ENCODE measurements at places on chromosomes 6 and 20.

- no peak for DNase-seq
Observed at GRCh38 chr6:25934735-25935313, 4.3 kb upstream of the SLC17A2 start.

GRCh38 chr6:62390401-62390800 is 104.4 kb upstream of the KHDRBS2 start:
- DNase-seq = no peak

GRCh38 chr20:48695255-48695654 is 132.5 kb downstream of the PREX1 start:
- DNase-seq = no peak

DNA sequence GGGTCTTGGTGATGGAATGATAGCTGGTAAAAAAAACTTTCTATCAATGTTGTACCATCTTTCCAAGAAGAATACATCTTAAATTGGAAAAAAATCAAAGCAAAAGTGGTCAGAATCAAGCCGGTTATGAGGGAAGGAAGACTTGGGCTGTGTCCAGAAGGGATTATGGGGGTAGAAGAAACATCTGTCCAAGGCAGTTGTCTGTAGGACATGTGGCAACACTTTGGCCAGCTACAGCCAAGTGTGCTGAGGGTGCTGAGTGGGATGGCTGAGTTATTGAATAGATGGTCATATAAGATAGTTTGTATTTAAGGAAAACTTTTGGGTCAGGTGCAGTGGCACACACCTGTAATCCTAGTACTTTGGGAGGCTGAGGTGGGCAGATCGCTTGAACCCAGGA is 38.4 kb downstream of the INSM1 start:
- no peak for DNase-seq

DNA sequence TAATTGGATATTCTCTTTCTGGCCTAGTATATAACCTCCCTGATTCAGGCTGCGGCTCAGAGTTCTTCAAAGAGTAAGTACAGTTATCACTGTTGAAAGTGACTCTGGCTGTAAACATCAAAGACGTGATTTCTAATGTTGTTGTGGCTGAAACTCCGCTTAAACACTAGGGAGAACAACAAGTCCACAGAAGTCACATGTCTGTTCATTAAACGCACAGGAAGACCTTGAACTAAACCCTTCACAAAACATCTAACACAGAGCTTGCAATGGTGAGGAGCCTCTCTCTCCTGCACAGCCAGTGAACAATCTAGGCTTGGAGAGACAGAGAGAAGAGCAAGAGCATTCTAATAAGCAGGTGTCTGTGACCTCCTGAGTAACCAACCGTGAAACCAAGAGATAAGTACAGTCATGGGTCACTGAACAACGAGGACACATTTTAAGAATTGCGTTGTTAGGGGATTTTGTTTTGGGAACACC is 249.3 kb downstream of the PRKN start:
- DNase-seq = no peak

DNA sequence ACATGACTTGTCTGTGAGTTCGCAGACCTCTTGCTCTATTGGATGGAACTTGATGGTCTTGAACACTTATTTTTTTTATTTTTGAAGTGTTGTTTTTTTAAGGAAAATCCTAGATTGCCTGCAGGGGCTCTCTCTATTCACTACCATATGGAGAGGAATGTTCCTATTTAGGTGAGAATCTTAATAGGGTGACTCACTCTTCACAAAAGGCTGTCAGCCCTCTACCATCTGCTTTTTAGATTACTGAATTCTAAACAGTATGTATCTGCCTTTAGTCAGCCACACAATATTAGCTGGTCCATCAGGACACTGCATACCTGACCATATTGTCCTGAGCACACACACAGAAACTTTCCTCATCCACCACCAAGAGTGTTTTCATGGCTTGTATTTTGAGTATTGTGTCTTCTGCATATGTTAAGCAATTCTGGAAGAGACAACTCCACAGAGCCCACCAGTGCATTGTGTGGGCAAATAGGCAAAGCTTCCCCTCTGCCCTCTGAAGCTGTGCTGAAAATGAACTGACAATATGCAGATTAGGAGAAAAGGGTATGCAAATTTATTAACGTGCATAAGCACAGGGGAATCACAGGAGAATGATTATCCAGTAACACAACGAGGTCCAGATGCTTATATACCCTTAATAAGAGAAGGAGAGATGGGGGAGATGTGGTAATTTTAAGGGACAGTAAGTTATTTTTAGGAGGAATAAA is 6.6 kb upstream of the BTBD9 start:
- DNase-seq = no peak

- no peak for DNase-seq
Observed at GRCh38 chr20:1600736-1601135, 19.1 kb downstream of the SIRPB1 start.

- DNase-seq = no peak
Observed at GRCh38 chr6:119037941-119038623, 40.4 kb downstream of the FAM184A start.

- DNase-seq = no peak
Observed at GRCh38 chr20:39311851-39312506, 349.8 kb downstream of the DHX35 start.

DNA sequence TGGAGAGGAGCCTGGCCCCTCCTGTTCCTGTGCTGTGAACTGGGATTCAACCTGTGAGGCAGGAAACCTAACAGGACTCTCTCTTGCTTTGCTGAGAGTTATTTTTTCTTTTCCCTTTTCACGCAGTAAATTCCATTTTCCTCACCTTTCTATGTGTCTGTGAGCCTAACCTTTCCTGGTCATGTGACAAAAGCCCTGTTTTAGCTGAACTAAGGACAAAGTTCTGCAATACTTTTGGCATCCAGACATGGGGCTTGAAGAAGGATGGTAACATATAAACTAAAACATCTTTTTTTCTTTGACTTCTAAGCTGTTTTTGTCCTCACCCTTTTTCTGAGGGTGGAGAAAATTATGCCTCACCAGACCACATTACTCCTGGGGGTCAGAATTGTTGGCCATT is 368.5 kb downstream of the HTR1B start:
- DNase-seq = no peak

GRCh38 chr6:148179786-148180185 is 162.9 kb upstream of the SASH1 start:
- no peak for DNase-seq

- DNase-seq = no peak
Observed at GRCh38 chr6:2129182-2129621, 116.2 kb downstream of the GMDS start.

DNA sequence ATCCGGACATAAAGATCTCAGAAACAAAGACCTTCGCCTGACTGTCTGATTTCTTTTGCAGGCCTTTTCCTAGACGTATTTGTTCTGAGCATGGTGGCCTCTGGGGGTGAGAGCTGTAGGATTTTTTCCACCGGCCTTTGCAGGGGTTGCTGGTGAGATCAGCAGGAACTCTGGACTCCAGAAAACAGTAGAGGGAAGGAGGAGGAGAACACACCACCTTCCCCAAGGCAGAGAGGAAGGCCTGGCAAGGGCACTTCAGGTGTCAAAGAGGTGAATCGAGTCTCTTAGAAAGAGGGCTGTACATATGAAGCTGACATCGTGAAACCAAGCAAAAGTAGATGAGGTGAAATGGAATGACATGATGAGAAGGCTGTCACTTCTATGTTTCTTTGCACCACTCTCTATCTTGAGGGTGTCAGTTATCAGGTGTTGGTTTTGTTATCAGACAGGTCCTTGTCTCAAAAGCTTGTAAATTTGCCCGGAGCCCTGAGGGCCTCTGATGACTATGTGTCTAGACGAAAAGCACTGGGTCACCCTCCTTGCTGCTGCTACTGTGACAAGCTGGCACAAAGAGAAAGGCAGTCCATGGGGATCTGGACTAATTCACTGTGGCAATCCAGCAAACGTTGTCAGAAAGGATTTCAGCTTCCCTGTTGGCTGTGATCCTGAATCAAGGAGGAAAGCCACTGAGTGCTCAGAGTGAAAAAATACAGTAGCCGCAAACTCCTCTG is 91.3 kb upstream of the MAP3K7 start:
- no peak for DNase-seq

DNA sequence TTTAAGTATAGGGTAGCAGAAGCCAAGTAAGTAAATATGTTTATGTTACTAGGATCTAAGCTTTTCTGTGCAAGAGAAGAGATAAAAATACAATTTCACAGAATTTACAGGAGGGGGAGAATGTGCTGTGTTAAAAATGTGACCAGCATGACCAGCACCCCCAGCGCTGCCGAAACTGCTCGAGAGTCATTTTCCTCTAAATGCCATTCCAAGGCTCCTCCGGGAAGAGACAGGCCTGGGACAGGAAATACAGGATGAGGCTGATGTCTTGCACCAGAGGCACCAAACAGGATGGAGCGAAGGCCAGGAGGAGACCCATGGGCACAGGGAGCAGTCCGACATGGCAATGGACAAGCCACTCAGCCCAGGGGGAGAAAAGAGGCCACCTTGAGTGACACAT is 21.1 kb downstream of the TAF4 start:
- no peak for DNase-seq

GRCh38 chr20:38435555-38435939 is 419 bp upstream of the SNHG17 start:
- DNase-seq = no peak

- DNase-seq = no peak
Observed at GRCh38 chr20:32886652-32887051, 27.9 kb downstream of the EFCAB8 start.

GRCh38 chr6:19571176-19571575 is 266.0 kb upstream of the ID4 start:
- DNase-seq = no peak

GRCh38 chr6:133894369-133894768 is 5.5 kb downstream of the TCF21 start:
- DNase-seq = no peak

DNA sequence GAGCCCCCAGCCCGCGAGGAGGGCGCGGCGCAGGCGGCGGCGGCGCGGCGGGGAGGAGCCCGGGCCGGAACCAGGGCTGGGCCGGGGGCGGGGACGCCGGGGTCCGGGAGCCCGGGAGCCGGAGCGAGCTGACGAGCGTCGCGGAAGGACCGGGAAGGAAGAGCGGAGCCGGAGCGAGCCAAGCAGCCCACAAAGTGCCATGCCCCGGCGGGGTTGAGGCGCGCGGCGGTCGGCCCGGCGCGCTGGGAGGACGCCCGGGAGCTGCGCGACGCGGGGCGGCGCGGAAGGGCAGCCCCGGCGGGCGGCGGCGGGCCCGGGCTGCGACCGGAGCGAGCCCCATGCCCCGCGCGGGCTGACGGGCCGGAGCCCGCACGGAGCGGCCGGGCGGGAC is 289 bp downstream of the FOXP4 start:
- peak; percentile 54 for DNase-seq

- DNase-seq = no peak
Observed at GRCh38 chr6:18493382-18493891, 106.3 kb downstream of the RNF144B start.

DNA sequence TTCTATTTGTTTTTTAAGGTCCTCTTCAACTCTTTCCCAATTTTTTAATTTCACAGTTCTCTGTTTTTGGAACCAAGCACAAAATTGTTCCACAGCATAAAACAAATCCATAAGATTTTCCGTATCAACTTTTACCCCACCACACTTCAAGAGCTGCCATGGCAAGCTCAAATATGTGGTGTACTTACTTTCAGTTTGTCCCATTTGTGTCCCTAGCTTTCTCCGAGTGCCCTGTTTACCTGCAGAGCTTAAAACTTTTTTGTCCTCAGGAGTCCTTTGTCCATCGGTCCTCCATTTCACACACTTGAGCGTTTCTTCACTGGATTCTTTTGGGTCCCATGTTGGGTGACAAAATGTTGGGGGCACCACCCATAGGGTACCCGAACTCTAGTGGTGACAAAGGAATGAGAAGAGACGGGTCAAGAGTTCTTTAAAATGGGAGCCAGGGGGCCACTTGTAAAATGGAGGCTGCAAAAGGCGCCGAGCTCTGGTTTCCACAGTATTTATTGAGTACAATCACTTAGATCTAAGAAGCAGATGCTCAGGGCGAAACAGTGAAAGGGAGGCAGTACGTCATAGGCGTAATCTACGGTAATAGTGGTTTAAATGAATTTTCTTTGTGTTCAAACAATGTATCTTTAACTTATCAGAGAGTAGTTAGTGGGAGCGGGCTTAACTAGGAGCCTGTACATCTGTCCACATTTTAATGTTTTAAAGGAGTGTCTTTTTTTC is 39.8 kb upstream of the SERINC1 start:
- DNase-seq = no peak

GRCh38 chr6:112223070-112223861 is 31.1 kb downstream of the LAMA4 start:
- peak; percentile 63 for DNase-seq

GRCh38 chr6:20252311-20252710 is 40.0 kb upstream of the MBOAT1 start:
- no peak for DNase-seq

GRCh38 chr20:19969507-19970255 is 47.5 kb upstream of the NAA20 start:
- no peak for DNase-seq

GRCh38 chr6:51885957-51886356 is 201.5 kb downstream of the PKHD1 start:
- no peak for DNase-seq

- DNase-seq = no peak
Observed at GRCh38 chr6:167952512-167952859, 45.0 kb upstream of the KIF25 start.

DNA sequence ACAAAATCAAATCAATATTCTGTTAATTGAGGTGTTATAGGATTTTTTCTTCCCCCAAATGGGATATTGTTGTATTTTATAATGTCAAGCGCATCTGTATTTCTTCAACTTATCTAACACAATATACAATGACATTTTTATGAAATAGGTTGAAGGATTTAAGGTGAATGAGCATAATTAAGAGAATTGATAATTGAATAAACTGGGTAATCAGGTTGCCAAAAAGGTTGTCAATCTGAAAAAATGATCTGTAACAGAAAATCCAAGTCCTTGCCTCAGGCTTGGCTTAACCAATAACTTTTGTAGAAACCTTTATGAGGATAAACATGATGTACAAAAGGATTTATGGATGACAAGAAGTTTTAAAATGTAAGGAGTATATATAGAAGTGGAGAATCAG is 1101.7 kb upstream of the EYS start:
- no peak for DNase-seq

DNA sequence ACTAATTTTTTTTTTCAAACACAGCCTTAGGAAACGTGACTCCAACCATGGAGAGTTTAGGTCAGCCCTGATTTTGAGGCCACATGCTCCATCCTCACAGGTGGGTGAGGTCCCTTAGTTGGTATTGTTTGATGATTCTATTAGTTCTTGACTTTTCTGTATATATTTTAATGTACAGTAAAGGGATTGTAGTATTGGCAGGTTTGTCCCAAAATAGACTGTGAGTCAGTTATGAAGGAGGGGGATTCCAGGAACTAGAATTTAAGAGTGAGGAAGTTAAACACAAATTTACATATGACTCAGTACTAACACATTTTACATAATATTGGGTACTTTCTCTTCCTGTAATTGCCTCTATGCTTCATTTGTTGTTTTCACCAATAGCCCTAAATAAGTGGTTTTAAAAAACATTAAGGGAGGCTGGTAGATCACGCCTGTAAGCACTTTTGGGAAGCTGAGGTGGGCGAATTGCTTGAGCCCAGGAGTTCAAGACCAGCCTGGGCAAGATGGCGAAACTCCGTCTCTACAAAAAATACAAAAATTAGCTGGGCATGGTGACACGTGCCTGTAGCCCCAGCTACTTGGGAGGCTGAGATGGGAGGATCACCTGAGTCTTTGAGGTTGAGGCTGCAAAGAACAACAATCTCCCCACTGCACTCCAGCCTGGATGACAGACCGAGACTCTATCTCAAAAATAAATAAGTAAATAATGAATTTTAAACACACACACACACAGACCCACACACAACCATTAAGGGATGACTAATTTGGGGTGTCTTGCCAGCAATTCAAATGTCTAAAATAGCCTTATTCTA is 81.8 kb downstream of the SGK1 start:
- no peak for DNase-seq

All from hindlimb muscle (tissue), 1 donor.